ENCODE measurements at places on chromosomes 6 and 20.

DNA sequence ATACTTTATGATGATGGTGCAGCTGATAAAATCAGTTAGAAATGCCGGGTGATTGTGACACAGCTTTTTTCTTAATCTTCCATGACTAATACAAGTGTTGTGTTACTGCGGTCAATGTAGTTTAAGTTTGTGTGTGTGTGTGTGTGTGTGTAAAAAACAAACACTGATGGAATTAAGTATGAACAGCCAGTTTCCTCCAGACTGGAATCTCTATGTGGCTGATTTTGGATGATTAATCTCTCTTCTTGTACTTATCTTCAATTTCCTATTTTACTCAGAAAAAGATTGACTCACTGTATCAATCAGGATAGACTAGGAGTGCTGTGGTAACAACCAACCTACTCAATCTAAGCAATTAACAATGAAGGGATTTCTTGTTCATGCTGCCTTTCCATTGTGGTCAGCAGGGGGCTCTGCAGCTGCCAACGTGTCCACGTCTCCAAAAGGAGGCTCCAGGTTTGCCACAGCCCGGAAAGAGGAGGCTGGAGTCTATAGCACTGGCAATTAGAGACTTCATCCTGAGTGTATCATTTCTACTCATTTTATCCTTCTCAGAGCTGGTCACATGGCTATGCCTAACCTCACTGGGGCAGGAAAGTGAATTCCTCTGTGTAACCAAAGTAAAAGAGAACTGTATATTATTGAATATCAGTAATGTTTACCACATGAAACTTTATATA is 107.7 kb downstream of the CD109 start:
- DNase-seq: no peak

- no peak for DNase-seq
Observed at GRCh38 chr20:8454137-8454712, 322.2 kb downstream of the PLCB1 start.

DNA sequence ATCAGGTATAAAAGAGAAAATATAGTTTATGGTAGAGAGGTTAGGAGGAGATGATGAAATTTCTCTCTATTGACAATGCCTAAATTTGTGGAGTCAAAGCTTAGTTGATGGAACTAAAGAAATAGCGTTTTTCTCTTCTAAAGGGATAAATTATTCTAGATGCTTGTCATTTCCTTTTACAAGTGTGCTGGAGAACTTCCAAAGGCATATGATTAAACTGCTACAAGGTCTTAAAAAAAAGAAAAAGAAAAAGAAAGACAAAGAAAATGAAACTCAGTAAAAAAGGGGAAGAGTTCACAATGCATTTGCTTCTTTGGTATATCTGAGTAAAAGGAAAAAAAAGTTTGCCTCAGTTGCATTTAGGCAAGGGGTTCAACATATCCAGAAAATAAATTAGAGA is 499.8 kb upstream of the PTCHD4 start:
- no peak for DNase-seq

DNA sequence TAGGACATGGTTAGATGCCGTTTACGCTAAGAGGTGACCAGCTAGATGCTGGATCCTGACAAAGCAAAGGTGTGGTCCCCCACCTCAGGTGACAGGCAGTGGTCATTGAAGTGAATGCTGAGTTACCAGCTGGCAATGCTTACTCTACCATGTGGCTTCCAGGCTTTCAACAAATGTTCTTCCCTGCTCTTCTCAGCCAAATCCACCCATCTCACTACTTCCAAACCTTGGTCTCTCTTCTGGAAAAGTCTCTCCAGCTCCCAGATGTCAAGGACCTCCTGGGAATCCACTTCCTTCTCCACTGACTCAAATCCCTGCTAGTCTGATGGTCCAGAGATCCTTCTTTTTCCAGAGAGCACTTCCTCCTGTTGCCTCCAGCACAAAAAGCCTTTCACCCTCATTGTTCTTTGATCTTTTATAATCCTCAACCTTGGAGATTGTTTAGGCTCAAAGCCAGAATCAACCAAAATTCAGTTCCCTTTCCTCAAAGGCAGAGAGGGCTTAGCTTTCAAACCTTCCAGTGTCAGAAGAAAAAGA is 228.0 kb downstream of the ZNF217 start:
- DNase-seq: no peak

- no peak for DNase-seq
Observed at GRCh38 chr20:35503841-35504561, 25.5 kb downstream of the C20orf173 start.

DNA sequence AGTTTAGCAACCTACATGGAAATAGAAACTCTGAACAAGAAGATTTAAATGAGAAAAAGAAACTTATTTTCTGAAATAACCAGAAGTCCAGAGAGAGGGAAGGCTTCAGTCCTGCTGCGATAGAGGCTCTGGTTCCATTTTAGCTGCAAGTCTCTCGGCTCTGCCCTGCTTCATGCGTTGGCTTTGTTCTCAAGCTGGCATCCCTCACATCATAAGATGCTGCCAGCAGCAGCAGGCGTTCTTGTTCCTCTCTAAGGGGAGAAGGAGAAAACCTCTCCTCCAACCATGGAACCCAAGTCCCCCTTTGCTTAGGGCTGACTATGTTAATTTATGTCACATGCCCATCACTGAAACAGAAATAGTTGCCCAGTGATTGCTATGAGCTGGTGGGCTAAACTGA is 46.4 kb upstream of the PMEPA1 start:
- DNase-seq: no peak

DNA sequence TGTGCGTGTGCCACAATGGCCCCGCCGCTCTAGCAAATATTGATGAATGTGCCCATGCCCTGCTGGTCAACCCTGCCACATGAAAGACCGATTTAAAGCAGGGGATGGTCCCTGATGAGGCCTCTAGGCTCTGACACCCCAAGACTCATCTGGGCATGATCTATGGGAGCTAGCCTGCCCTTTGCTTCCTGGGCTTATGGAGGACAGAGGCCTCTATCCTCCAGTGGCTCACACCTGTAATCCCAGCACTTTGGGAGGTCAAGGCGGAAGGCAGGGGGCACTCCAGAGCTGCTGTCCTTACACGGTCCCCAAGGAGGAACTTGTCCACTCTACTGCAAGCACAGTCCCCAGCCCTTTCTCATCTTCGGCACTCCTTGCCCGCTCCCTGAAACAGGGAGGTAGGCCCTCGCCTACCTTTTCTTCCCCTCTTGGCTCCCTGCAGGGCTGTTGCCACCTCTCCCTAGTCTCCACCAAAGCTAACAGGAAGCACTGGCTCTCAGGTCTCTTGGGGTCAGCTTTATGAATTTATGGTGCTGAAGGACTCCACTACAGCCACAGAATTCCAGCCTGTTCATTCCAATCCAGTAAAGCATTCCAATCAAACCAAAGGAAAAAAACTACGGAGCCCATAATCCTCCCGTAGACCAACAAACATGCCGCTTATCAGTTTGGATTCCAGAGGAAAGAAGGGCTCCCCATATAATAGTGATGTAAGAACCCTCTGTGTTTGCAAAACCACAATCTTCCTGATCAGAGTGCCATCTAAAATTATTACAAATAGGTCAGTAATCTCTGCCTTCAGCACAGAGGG is 48.7 kb upstream of the FOXQ1 start:
- peak; percentile 67 for DNase-seq

DNA sequence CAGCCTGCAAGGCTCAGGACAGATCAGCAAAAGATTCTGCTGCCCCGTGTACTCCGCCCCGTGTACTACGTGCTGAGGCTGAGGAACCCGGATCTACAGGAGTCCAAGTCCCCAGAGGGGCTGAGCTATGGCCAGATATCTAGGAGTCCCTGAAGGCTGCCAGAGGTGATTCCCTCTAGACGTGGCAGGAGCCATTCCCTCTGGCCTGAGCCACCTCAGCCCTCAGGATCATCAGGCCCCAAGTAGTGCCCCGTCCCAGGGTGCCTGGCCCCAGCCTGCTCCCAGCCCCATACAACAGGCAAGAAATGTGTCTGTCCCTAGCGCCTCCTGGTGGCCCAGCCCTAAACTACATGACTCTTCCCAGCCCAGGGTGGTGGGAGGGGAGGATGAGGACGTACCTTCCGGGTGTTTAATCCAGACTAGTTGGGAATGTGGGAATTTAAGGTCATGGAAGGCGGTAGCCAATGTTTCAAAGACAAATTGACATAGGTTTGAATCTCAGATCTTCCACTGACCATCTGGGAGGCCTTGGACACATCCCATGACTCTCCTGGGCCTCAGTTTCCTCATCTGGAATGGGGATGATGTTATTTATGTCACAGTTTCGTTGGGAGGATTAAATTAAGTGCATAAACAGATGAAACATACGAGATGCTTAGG is 49.4 kb upstream of the PTPN1 start:
- peak; percentile 78 for DNase-seq

- DNase-seq: no peak
Observed at GRCh38 chr6:154404791-154405400, 48.3 kb upstream of the IPCEF1 start.

DNA sequence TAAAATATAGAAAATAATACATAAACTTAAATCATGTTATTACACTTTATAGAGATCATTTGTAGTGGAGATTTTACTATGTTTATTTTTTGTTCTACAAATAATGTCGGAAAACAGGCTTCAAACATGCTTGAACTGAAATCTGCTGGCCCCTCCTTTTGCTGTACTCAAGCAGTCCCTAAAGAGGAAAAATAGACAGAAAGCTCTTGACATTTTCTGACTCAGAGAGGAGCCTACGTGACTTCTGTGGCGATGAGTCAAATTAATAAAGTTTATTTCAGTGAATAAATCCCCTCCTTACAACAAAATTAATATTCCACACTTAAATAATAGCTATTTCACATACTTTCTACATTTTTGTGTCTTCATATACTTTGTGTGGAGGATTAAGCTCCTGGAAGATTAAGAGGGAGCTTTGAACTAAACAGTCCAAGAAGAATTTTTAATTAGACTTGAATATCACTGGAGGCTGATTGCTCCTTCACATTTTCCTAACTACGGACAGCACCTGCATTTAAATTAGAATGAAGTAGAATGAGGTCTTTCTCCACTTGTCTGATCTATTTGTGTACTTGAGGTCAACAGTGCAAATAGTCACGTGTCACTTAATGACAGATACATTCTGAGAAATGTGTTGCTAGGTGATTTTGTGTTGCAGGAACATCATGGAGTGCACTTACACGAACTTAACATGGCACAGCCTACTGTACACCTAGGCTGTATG is 1.7 kb upstream of the TREM1 start:
- no peak for DNase-seq

- DNase-seq: no peak
Observed at GRCh38 chr20:41268402-41268801, 49.1 kb downstream of the ZHX3 start.

DNA sequence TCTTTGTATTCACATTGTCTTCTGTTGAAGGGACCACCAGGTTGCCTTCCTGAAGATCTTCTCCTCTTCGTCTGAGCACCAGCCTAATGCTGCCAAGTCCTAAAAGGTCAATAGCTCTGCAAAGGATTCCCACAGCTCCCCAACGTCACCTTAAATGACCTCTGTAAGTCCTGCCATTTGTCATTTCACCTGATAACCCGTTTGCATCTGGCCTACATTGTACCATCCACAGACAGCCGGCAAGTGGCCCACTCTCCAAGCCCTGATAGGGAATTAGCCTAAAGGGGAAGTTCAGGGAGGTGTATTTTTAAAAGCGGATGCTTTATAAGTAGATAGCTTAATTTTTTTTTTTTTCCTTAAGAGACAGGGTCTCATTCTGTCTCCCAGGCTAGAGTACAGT is 127.8 kb downstream of the ZMYND8 start:
- DNase-seq: no peak

- no peak for DNase-seq
Observed at GRCh38 chr6:145531822-145532221, 203.5 kb downstream of the EPM2A start.

GRCh38 chr6:139251045-139251690 is 40.6 kb downstream of the TXLNB start:
- no peak for DNase-seq

- peak; percentile 24 for DNase-seq
Observed at GRCh38 chr6:1611572-1612298, 2.0 kb downstream of the FOXC1 start.

Measured in LoVo (cell line).